Esophagus squamous epithelium (tissue), 5 donors: ENCODE measurements at places on chromosomes 6 and 20. TPM values are rescaled to one million over a fixed set of nuclear protein-coding genes. Genes with fewer than 3 reads are reported as not detected.
A peak's percentile ranks its signal among the peaks of the same experiment; 100 is the strongest.

GRCh38 chr6:69422475-69422874 is 374.3 kb downstream of the LMBRD1 start:
- no peak for DNase-seq

GRCh38 chr6:56936466-56936865 is 18.4 kb upstream of the BEND6 start:
- DNase-seq, result no peak

DNA sequence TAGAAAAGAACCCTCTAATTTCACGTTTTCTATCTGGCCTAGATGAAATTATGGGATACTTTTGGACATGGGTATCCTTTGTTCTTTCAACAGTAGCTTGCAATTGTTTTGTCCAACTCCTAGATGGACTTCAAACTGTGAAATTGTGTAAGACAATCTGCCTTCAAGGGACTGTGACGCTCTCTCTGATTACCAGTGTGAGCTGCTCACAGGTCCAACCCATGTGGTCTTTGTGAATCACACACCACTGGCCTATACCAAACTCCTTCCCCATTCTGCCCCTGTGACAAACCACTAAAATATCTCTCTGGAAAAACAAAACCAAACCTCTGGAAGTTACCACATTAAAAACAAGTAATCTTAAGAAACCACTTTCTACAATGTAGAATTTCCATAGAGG is 59.5 kb downstream of the NINL start:
- DNase-seq, result no peak

DNA sequence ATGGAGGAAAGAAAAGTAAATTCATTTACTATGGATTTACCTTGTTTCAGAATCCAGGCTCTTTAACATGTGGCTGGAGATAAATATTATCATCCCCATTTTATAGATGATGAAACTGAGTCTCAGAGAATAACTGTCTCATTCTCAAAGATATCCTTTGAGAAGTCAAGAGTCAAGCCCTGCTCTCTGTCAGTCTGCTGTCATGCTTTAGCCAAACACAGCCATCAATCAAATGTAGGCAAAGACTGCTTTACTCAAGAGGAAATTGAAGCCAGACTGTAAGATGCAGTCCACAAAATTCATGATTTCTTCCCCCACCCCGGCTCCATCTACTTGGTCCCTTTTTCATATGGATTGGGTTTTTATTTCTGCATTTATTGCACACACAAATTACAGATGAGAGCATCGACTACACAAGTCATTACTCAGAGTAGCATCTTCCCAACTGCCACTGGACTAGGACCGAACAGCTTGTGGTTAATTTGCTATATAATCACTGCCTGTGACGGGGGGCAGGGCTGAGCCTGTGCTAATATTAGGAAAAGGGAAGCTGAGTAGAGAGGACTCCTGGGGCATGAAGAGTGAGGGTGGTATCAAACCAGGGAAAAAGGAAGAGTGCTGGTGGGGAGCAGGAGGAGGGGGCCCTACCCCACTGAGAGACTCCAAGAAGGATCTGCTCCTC is 102.7 kb upstream of the TOP1 start:
- no peak for DNase-seq

GRCh38 chr6:89187504-89187903 is 29.7 kb downstream of the GABRR1 start:
- DNase-seq, result no peak

The CRISP3 gene
- total RNA-seq, result 114 TPM

DNA sequence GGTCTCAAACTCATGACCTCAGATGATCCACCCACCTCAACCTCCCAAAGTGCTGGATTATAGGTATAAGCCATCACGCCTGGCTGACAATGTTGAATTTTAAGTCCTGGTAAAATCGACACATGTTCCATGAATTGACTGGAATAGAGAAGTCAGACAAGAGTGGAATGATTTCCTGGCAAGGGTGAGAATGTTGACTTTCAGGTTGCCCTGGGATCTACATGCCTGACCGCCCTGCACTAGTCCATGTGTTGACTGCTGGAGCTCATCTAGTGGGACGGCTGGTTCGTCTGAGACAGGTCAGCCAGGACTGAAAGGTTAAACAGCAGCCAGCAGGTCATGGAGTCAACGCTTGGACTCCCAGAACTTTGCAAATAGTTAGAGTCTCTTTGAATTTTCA is 88.8 kb downstream of the SASH1 start:
- no peak for DNase-seq

GRCh38 chr6:30327232-30327746 is 562 bp downstream of the TRIM39 start:
- DNase-seq, result no peak

DNA sequence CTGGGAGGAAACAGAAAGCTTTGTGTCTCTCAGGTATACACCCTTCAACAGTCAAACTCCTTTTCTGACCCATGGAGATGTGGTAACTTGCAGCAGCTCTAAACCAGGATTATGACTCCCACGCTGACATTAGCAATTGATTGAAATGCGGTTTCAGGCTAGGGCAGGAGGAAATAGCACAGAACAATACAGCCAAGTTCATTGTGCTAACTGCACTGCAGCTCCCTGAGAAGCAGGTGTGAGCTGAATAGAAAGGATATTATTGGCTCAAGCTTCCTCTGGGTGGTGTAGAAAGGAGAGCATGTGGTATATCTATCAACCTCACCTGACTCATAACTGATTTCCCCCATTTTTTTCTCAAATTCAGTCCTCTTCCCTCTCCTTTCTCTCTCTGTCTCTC is 612.3 kb upstream of the BTBD3 start:
- DNase-seq, result no peak

- DNase-seq, result no peak
Observed at GRCh38 chr6:160790028-160790792, 88.2 kb downstream of the PLG start.

- DNase-seq, result no peak
Observed at GRCh38 chr6:149489967-149490366, 5.2 kb upstream of the ZC3H12D start.

GRCh38 chr6:30792786-30793185 is 48.4 kb upstream of the IER3 start:
- no peak for DNase-seq

DNA sequence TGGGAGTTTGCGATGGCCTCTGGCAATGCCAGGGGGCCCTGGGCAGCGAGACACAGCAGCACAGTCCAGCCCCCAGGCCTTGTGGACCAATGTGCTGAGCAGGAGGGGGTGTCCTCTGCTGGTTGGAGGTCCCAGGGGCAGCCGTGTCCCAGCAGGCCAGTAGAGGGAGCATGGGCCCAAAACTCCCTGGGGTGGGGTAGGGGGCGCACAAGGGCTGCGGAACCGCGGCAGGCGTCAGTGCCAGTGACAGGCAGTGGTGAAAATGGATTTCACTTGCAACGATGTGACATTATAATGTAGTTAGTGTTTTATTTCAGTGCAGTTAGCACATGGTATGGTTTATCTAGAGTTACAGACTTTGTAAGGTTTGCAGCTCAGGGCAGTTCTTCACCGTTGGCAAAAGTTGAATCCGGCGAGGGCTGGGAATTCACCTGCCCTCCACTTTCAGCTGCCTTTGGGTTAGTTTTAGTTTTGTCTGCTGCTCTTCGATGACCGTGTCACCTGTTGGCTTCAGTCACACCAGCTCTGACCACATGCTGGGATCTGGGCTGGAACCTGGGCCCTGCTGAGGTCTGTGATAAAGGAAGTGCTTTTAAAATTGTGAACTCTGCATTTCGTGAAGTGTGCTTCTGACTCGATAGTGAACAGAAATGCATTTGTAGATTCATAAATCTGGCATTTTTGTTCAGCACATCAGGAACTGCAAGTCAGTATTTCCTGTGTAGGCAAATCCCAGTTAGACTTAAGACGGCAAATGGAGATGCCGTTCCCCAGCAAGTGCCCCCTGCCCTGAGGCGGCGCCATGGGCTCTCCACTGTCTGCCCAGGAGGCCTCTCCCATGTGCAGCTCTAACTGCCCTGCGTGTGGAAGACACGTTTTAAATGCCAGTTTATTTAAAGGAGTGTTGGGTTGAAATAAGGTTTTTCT is 46.8 kb downstream of the PYGB start:
- no peak for DNase-seq

GRCh38 chr6:168102315-168102985 is 23.4 kb upstream of the FRMD1 start:
- DNase-seq, result no peak

DNA sequence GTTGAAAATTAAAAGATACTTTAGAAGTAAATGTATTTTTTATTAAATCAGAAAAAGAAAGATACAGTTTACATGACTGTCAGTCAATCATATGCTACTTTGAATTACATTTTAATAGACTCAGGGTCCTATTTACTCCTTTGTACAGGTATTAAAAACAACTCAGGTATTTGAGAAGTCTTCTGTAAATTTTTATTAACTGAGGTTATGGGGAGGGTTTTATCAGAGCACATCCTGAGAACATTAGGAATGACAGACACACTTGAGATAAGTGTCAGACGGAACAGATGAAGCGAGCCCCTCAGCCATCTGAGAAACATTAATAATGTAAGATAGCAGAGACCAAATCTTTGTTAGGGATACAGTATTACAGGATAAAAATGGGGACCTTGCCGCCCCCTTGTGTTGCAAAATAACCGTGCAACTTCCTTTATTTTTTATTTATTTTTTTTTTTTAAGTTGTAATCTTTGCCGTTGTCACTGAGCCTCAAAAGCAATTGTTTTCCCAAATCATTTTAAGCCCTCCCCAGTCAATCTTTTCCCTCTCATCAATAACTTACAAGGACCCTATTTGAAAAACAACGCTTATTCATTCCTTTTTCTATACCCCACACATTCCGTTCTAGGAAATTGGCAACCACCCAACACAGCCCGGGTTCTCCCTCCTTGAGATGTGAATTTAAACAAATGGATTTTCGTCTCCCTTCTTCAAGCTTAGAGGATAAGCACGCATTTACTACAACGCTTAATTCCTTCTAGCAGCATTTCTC is 126.7 kb downstream of the BCAS1 start:
- no peak for DNase-seq

The FOXF2 gene
- total RNA-seq, result 0.34 TPM

GRCh38 chr20:61433816-61434215 is 181.8 kb downstream of the CDH4 start:
- no peak for DNase-seq

The F13A1 gene
- total RNA-seq, result 67.7 TPM

The NKX2-4 gene
- total RNA-seq, result not detected

The DACT2 gene
- 1.4 TPM for total RNA-seq

DNA sequence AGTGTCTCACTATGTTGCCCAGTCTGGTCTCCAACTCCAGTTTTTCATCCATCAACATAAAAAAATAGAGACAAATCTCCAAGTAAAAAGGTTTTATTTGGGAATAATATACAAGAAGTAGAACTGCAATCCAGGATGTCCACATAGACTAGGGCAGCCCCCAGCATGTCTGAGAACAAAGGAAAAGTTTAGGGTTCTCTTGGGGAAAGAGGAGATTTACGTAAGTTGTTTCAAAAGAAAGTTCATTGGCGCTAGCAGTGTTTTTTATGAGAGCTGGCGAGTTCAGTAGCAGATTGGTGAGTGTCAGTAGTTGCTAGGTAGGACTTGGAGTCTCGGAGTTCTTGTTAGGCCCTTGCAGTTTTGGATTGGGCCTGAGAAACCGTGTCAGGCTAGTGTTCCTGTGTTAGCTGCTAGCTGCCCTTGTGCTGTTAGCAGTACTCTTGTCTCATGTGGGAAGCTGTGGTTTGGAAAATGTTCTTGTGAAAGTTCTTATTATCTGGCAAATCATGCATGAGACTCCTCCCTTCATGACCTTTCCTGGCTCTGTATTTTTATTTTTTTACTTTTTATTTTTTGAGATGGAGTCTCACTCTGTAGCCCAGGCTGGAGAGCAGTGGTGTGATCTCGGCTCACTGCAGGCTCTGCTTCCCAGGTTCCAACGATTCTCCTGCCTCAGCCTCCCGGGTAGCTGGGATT is 24.7 kb downstream of the TTLL9 start:
- peak; percentile 5 for DNase-seq

The SLC17A4 gene
- not detected for total RNA-seq

GRCh38 chr6:86581833-86582232 is 355.5 kb upstream of the HTR1E start:
- DNase-seq, result no peak

GRCh38 chr6:157268835-157269234 is 54.5 kb downstream of the TMEM242 start:
- no peak for DNase-seq
